ENCODE measurements at places on chromosomes 16 and 17.

GRCh38 chr17:51217946-51218345 lies 41.9 kb downstream of the MBTD1 start:
- DNase-seq: no peak

GRCh38 chr17:77581480-77581879 lies 377.0 kb upstream of the TNRC6C start:
- DNase-seq: no peak

DNA sequence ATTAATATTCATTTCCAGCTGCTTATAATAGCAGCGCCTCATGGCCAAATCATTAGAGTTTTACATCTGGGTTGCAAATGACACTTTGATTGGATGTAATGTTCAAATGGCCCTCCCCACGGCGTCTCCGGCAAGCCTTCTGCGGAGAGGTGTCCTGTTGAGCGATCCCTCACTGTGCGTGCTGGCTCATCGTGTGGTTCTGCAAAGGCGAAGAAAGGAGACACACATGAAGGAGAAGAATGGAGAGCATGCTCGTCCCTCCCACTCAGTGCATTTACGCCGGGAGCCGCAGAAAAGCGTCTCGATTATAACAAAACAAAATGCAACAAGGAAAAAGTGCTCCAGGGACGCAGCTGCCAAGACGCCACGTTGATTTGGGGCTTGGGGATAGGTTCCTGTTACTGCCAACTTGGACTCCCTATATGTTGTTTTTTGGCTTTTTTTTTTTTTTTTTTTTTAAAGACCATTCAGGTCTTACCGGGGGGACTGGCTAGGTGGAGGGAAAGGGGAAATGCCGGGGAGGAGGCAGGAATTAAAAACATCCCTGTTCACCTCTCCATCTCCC lies 117.6 kb downstream of the C16orf78 start:
- no peak for DNase-seq

GRCh38 chr16:22314661-22315626 lies 17.7 kb downstream of the POLR3E start:
- no peak for DNase-seq

DNA sequence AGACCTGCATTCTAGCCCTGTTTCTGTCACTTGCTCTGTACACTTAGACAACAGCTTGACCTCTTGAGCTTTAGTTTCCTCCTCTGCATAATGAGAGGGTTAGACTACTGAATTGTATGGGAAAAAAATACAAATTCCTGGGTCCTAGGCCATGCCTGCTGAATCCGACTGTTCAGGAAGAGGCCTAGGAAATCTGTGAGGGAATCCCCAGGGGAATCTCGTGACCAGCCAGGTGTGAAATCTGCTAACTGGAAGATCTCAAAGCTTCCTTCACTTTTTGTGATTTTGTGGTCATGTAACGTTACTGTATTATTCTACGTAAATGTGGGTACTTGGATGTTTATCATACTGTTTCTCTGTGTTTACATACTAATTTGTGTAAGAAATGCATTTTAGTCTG lies 58.2 kb downstream of the CYLD start:
- DNase-seq: no peak

GRCh38 chr17:6170349-6170748 lies 100.2 kb downstream of the WSCD1 start:
- no peak for DNase-seq

- DNase-seq: no peak
These were observed 61.5 kb upstream of the CDH5 start for GRCh38 chr16:66304961-66305360.

GRCh38 chr17:74431568-74432423 lies at the start of gene GPRC5C:
TSS of gene GPRC5C (plus strand) at chr17:74432088. CDS start at chr17:74439777, 7,689 bp downstream.
- DNase-seq: peak; percentile 68

DNA sequence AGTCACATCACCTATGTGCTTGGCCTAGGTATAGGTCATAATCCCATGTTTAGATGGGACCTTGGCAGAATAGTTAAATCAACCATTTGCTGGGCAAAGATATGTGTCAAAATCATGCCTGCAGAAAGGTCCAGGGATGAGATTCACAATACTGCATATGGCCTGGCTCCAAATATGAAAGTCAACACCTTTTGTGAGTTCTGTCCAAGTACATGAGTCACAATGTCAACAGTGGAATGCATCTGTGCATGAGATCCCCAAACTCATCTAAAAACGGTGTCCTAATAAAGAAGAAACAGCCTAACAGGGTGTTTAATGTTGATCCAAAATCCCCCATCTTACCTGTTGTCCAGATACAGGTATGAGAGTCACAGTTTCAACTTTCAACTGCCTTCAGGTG lies 1847.5 kb downstream of the TP53TG3F start:
- DNase-seq: no peak

- DNase-seq: no peak
These were observed 114.7 kb downstream of the NOG start for GRCh38 chr17:56708220-56708558.

DNA sequence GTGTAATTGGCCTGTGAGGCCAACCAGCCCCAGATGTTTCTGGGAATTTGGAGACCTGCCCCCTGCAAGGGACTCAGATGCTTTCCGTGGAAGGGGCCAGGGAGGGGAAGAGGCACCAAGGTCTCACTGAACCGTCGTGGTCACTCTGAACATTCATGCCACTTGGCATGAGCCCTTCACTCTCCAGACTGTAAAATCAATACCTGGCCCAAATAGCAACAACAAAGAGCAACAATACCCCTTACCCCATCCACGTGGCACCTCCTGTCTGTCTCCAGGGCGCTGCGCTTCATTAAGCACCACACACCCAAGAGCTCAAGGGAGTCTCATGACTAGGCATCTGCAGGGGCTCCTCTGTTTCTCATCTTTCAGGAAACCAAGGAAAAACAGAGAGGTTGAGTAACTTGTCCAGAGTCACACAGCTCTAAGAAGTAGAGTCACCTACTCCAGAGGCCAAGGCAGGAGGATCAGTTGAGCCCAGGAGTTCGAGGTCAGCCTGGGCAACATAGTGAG lies 52.8 kb downstream of the SOCS1 start:
- DNase-seq: no peak

DNA sequence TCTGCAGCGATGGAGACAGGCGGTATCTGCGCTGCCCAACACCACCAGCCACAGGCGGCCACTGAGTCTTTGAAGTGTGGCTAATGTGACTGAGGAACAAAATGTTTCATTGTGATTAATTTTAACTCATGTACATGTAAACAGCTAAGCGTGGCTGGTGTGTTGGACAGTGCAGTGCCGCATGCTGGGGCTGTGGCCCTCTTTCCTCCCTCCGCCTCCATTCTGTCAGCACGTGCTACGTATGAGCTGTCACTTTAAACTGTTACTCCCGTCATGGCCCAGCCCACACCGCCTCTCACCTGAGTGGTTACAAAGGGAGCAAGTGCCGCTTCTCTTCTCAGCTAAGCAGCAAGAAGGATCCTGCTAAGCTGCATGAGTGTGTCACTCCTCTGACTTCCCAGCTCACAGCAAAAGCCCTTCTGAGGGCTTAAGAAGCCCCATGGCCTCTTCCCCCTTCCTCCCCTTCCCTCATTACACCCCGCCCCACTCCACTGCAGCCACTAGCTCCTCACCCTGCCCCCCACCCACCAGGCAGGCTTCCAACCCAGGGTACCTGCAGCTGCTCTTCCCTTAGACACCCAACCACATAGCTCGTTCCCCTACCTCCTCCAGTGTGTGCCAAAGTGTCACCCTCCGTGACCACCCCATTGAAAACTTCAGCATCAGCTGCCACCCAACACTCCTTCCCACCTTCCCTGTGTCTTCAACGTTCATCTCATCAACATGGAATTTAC lies 15.0 kb downstream of the HASPIN start:
- DNase-seq: peak; percentile 75

GRCh38 chr16:46712911-46713310 lies 23.5 kb downstream of the ORC6 start:
- DNase-seq: no peak

- no peak for DNase-seq
These were observed 13.3 kb downstream of the WIPI1 start for GRCh38 chr17:68443972-68444464.

- no peak for DNase-seq
These were observed 948 bp downstream of the UTP18 start for GRCh38 chr17:51261024-51261963.

DNA sequence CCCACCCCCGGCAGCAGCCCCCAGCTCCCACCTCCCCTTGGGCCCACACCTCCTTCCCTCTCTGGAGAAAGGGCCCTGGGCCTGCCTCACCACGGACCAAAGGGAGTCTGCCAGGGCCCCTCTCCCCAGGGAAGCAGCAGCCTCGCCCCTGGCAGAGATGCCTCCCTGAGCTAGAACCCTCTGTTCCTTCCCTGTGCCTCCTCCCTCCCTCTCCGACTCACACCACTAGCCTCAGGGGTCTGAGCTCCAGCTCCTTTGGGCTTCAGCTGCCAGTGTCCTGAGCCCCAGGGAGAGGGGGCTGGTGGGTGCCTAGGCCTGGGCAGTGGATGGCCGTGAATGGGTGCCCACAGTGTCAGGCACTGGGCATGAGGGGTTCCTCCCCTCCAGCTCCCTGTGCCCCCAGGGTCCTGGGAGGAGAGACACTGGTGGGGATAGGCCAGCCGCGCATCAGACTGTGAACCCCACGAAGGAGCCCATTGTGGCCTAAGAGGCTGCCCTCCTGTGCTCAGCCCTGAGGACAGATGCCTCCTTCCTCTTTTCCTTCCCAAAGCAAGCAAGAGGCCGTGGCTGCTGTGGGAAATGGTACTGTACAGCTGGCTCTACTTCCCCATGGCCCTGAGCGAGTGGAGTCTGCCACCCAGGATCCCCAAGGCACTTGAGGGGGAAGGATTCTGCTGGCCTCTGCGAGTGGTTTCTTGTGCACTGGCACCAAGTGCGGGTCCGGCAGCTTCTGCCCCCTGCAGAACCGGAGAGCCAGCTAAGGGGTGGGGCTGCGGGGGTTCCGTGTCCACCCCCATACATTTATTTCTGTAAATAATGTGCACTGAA lies 20.7 kb downstream of the MMP15 start:
- DNase-seq: no peak

- no peak for DNase-seq
These were observed 9.5 kb downstream of the SPNS2 start for GRCh38 chr17:4508207-4508606.

GRCh38 chr17:44992242-44992939 lies 24.3 kb upstream of the C1QL1 start:
- no peak for DNase-seq

DNA sequence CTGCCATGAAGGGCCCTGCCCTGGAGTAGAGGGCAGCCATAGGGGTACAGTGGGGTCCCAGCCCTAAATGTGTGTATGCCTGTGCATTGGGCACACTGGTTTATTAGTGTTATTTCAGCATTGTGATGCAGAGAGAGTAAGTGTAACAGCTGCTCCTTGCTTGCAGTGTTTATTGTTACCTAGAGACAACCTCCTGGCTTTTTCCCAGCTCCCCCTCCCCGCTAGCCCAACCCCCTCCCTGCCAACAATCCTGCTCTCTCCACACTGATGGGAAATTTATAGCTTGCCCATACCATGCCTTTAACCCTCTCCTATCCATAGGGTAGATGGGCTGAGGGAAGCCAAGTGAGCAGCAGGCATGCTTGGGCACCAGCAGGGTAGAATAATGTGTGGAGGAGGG lies 51.3 kb downstream of the NEUROD2 start:
- no peak for DNase-seq

DNA sequence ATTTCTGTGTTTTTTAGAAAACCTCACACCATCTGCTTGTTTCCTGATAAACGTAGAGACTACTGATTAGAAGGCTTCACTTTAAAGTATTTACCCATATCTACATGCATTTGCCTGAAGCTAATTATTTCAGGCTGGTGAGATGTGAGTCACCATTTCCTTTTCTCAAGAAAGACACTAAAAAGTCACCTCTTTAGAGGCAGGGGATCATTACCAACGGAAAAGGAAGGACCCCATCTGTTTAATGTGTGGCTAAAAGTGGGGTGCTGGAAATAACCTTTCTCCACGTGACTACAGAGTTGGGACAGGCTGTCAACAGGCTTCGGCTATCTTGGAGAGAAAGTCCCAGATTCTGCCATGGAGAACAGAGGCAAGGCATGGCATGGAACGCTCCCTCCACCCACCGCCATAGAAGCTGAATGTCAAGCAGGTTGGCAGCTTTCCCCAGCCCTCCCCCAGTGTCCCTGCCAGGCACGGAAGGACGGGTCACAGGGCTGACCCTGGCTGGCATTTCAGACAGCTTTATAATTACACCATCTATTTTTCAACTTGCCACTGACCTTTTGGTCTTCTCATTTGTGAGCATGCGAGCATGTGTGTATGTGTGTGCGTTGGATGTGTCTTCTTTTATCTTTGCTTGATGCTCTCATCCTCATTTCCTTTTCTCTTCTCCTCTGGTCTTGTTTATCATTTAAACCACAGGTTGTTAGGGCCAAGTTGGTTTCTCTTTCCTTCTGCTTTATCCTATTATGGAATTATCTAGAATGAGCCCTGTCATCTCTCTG lies 157.0 kb downstream of the CPPED1 start:
- peak; percentile 47 for DNase-seq

- DNase-seq: no peak
These were observed 6.0 kb downstream of the NDUFAF8 start for GRCh38 chr17:81245024-81245664.

DNA sequence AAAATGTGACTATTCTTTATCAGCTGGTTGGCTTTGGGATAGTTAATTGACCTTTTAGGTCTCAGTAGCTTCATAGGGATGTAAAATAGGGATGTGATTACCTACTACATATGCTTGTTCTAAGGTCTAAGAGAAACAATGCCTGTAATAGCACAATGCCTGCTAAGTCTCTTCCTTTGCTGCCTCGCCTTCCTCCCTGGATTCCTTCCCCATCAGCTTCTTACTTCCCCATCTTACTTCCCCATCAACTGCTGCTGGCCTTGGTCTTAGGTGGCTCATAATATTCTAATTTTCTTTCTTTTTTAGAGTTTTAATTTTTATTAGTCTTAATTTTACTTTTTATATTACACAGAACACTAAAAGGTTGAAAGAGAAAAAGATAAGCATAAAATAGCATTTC lies 59.2 kb upstream of the GOT2 start:
- DNase-seq: no peak

- DNase-seq: no peak
These were observed 2.7 kb downstream of the LDAF1 start for GRCh38 chr16:21161211-21161610.

DNA sequence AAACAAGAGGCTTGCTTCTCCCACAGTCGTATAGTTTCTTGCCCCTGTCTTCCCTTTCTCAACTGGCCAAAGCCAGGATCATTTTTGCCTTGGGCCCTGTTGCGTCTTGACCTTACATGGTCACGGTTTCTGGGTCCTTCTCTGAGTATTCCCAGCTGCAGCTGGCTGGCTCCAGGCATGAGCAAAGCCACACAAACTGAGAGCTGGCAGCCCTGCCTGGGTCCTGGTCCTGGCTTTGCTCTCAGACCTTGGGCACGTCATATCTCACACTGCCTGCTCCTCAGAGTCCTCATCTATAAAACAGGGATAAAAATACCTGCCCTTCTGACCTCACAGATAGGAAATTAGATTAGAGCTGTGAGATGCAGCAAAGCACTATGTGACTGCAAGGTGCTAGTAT lies 277.6 kb downstream of the CBLN1 start:
- no peak for DNase-seq

- no peak for DNase-seq
These were observed 1.4 kb upstream of the STH start for GRCh38 chr17:45997624-45998023.

- DNase-seq: no peak
These were observed 29.4 kb downstream of the RBFOX3 start for GRCh38 chr17:79581324-79581932.

GRCh38 chr17:46190763-46191162 lies 2.5 kb downstream of the KANSL1 start:
- DNase-seq: no peak

Measured in activated naive CD8-positive, alpha-beta T cell treated with anti-CD3 and anti-CD28 coated beads for 36 hours (primary cell).